ENCODE measurements at places on chromosomes 3 and 15.

DNA sequence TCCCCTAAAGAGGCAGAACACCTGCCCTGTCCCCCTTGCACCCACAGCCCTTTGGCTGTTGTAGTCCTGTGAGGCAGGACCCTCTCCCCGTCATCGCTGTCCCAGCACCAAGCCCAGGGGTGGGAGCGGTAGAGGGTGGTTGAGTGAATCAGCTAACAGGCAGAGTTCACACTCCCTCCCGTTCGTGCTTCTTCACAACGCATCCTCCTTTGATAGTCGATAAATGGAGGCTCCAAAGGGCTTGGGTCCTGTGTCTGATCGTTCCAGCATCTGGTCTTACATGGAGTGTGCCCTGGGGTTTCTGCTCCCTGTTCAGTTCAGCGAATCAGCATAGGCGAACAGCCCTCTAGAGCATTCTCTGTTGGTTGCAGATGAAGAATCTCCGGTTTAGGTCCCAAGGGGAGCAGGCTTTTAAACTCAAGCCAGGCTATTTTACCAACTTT is 820 bp upstream of the HMCES start:
- DNase-seq, result no peak

DNA sequence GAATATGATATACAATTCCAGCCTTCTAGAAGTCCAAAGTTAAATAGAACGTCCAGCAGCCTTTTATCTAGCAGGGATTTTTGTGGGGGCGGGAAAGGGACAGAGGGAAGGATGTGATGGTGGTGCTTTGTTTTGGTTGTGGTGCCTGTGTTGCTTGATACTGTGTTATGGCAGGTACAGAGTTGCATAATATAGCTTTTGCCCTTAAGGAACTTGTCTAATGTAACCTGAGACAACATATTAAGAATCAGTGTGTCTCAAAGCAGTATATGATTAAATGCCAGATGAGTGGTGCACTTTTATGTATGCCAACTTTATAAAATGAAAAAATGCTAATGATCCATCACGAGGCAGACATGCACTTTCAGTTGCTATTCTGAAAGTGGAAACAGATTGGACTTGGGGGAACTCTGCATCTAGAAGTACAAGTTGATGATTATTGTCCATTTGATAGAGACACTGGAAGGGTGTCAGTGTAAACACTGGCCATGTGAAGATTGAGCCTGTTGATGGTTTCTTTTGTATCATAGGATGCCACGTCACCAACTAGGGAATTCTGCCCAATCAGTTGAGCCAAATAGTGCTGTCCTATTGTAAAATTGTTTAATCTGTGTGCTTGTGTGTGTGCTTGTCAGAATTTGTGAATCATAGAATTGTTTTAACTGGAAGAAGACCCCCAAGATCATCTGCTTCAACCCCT is 23.0 kb downstream of the NEO1 start:
- DNase-seq, result no peak

- no peak for DNase-seq
These were observed 14.5 kb downstream of the NCBP2 start for GRCh38 chr3:196927571-196928453.

DNA sequence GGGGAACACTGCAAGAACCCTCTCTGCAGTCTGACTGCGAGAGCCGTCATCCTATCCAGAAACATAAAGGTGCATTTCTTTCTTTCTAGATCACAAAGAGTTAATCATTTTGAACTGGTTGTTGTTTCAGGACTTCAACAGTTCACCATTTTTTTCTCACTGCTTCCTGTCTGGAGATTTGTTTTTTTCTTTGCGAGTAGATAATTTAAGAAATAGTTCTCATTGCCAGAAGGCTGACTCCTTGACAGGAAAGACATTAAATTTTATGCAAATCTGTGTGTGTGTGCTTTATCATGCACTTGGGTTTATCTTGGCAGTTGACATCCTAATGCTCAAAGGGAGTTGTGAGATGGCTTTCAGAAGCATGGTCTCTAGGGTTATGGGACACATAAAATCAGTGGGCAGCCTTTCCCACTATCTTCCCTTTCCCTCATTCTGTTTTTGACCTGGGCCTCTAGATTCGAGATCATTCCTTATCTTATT is 123.5 kb upstream of the TBL1XR1 start:
- DNase-seq, result no peak

- no peak for DNase-seq
These were observed 146.9 kb upstream of the GADL1 start for GRCh38 chr3:31041161-31041978.

- DNase-seq, result no peak
These were observed 20.8 kb upstream of the SEMA3F start for GRCh38 chr3:50134367-50134766.

Measured in activated CD4-positive, CD25-positive, alpha-beta regulatory T cell treated with anti-CD3 and anti-CD28 coated beads, Interleukin-2, amount 50 U/mL, for 72 hours (primary cell).